ENCODE measurements at places on chromosomes 2 and 18.

GRCh38 chr18:9321736-9322135 lies 12.8 kb upstream of the TWSG1 start:
- ATAC-seq: no peak

- ATAC-seq: no peak
These were observed 45.3 kb upstream of the SERPINE2 start for GRCh38 chr2:224084266-224084892.

DNA sequence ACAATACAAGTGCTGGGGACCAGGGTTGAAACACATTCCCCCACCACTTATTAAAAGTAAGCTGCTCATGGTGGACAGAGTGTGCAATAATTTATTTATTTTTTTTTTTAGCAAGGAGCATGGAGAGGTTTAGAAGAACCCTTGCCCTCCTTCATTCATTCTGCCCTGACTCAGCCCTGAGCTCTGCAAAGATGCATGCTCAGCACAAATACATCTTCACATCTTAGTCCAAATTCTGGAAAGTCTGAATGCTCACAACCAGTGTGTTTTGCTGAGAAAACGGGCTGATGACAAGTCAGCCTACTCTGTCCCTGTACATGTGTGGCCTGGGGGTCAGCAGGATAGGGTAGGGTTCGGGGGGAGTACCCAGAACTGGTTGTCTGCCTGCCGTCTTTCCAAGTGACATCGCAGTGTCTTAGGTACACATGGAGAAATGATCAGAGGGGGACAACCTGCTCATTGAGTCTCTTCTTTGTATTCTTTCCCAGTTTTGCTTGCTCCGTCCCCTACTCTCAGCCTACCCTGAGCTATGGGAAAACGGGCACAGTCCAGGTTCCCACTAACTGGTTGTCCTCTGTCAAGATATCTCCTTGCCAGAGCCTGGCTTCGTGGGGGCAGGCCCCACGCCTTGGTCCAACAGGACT lies 76.4 kb downstream of the ADD2 start:
- ATAC-seq: no peak

DNA sequence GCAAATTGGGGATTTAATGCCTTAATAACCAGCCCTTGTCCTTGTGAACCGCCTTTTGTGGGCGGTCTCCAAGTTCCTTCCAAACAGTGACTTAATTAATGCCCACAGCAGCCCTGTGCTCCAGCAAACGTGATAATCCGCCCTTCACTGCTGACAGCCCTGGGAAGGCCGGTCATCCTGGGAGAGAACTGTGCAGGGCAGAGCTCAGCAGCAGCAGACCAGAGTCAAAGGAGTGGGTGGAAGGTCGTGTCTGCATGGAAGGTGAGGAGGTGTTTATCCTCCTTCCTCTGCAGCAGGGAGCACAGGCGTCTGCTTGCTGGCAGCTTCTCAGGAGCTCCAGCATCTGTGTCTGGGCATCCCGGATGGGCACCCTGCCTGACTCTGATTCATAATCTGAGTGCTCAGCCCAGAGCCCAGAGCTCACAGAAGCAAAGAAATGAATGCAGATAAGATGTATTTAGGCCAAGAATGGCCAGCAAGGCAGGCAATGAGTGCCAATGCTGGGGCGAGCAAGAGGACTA lies 270.0 kb upstream of the PXDN start:
- no peak for ATAC-seq

DNA sequence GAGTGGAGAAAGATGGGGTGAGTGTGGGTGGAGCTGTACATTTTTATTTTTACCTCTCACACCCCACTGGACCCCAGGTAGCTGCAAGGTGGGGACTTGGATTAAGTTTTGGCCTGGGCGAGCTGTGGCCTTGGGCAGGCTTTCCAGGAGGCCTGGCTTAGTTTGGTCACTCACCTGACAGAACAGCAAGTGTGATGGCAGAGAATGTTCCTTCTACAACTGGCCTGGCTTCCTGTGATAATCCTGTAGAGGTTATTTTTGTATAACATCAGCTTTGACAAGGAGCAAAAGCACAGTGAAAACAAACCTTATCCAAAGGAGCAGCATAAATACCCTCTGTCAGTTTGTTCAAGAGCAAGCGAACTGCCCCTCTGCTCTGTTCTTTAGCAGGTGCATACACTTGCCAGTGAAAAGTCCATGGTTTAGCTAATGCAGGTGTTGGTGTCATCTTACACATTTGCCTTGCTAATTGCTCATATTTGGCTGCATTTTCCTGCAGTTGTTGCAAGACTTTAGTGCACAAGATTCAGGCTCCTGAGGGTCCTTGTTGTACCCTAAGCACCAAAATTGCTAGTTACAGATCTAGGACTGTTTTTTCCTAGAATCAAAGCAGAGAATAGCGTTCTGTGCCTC lies 6.3 kb downstream of the THNSL2 start:
- ATAC-seq: no peak

- no peak for ATAC-seq
These were observed 3.6 kb downstream of the LRRTM1 start for GRCh38 chr2:80300954-80301353.

- no peak for ATAC-seq
These were observed 293.9 kb upstream of the DLGAP1 start for GRCh38 chr18:4748975-4749374.
